Activated T-helper 1 cell treated with anti-CD3 and anti-CD28 coated beads, Interleukin-2, amount 50 U/mL, for 16 hours (primary cell): ENCODE measurements at places on chromosomes 4 and X.

DNA sequence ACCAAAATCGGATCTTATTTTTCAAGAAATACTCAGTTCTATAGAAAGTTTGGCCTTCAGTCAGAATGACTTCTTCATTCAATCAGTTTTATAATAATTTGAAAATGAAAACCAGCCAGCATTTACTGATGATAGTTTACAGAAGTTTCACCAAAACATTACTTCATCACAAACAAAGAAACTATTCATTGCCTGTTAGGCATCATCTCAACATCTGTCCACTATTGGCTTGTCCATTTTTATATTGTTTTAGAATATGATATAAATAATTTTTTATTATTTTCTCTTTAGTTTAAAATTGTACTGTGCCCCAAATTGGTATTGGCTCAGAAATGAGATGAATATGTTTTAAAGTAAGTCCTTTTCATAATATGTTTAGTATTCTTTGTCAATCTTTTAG lies 38.4 kb downstream of the FAT4 start:
- no peak for DNase-seq

- DNase-seq = no peak
Measured at GRCh38 chr4:159966746-159967145, 863.9 kb downstream of the RAPGEF2 start.

DNA sequence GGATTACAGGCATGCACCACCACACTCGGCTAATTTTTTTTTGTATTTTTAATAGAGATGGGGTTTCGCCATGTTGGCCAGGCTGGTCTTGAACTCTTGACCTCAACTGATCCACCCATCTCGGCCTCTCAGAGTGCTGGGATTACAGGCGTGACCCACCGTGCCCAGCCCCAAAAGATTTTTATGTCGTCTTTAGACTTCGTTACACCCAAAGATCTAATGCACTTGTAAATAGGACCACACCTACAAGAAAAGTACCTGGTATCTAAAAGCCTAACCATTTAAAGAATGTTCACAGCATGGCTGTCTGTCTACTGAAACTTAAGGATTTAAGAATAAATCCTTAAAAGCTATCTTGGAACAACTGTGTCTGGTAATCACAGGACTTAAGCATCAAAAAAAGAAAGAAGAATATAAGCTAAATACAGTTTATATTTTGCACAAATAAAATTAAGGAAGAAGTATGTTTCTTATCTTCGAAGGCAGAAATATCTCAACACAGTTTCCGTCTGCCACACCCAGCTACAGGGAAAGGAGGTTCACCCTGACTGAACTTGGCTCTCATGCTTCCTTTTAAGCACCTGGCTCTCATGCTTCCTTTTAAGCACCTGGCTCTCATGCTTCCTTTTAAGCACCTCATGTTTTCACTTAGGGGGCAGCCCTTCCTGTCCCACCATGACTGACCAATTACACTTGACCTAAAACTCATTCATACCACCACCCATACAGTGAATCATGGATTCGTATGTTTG lies 92.0 kb upstream of the STS start:
- no peak for DNase-seq

DNA sequence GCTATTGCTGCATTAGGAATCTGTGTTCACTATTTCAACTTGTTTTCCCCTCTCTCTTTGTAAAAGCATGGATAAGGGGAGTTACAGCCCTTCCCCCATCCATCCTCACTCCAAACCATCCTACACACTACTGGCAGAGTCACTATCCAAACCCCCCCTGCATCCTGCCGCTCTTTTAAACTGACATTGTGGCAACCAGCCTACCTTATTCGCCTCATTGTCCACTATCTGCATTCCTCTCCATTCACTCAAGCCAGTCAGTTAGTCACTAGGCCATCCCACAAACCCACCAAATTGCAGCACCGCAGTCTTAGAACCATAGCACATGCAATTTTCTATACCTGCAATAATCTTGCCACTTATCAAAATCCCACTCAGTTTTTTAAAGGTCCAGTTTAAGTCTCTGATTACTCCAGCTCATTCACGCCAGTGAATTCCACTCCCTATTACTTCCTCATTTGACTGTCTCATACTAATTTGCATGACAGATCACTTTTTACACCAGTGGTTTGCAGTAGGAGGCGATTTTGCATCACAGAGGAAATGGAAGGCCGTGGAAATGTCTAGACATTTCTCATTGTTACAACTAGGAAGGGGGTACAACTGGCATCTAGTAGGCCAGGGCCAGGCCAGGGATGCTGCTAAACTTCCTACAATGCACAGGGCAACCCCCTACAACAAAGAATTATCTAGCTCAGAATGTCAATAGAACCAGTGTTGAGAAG lies 181.8 kb downstream of the HS6ST2 start:
- no peak for DNase-seq

- no peak for DNase-seq
Measured at GRCh38 chr4:82787342-82787741, 11.3 kb downstream of the SCD5 start.

DNA sequence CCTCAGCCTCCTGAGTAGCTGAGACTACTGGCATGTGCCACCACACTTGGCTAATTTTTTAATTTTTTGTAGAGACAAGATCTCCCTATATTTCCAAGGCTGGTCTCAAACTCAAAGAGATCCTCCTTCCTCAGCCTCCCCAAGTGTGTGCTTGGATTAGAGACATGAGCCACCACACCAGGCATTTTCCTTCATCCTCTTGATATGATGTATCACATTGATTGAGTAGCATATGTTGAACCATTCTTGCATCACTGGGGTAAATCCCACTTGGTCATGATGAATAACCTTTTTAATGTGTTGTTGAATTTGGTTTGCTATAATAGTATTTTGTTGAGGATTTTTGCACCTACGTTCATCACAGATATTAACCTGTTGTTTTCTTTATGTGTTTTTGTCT lies 24.2 kb upstream of the PPM1K start:
- no peak for DNase-seq

- no peak for DNase-seq
Measured at GRCh38 chr4:31366041-31366440, 645.9 kb downstream of the PCDH7 start.

DNA sequence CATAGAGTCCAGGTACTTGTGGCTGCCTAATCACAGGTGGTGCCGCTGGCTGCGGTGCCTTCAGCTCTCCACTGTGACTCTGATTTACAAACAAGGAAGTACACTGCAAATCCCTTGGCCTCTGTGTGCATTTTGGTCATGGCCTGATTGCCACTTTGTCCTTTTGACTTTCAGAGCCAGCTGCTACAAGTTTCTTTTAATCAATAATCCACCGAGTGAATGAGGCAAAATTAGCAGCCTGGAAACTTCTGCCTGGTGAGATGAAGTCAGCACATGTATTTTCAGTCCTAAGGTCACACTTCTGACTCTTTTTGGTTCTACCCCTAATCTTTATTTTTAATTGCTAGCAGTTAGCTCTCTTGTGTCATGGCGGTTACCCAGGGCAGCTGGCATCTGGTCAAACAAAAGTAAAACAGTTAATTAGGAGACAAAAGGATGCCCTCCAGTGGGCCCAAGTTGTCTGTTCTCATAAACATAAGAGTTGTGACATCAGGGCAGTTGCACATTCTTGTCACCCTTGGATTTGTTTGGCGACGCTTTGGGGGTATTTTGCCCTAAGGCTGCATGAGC lies 62.3 kb upstream of the LNX1 start:
- DNase-seq = no peak

- no peak for DNase-seq
Measured at GRCh38 chrX:39158801-39159657, 357.8 kb downstream of the MID1IP1 start.

DNA sequence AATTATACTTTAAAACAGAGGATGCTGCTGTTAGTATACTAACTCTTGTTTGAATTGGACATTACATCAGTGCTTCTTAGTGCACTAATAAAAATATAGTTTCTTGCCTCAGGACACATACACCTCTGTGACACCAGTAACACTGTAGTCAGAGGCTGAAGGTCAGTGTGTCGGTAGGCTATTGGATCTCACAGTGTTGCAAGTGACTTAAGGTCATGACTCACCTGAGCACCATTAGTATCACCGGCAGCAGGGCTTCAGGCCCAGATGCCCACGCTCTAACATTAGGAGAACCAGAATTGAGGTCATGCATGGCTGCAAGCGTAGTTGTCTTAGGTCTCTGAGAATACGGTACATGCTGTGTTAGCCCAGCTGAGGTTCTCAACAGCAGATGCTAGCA lies 15.2 kb downstream of the ETDC start:
- DNase-seq = no peak

- no peak for DNase-seq
Measured at GRCh38 chrX:48604701-48605100, 7.4 kb downstream of the WDR13 start.

- DNase-seq = no peak
Measured at GRCh38 chrX:40864972-40865371, 129.6 kb upstream of the MED14 start.

DNA sequence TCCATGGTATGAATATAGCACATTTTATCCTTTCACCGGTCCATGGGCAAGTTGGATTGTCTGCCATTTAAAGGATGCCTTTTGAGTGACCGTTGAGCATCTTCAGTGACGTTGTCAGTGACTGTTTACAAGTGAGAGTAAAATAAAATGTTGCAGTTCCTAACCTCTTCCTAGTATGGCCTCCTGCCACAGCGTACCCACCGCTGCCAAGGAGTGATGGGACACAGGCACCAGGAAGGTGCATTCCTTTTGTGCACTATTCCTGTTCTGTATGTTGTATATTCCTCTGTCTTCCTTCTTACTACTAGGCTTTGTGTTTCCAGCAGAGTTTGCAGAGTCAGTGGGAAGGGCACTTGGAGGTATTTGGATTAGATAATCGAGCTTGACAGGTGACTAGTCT lies 61.5 kb downstream of the SNX25 start:
- DNase-seq = no peak

- DNase-seq = no peak
Measured at GRCh38 chr4:89356086-89356485, 48.5 kb upstream of the GPRIN3 start.

DNA sequence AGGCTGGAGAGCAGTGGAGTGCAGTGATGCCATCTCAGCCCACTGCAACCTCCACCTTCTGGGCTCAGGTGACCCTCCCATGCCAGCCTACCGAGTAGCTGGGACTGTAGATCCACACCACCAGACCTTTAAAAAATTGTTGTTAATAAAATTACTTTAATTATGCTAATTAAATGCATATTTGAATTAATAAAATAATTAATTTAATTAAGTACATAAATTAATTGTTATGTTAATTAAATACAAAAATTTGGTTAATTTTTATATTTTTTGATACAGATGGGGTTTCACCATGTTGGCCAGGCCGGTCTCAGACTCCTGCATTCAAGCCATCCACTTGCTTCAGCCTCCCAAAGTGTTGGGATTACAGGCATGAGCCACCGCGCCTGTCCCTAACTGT lies 12.6 kb upstream of the RAPGEF2 start:
- DNase-seq = no peak

- no peak for DNase-seq
Measured at GRCh38 chr4:61274286-61274685, 74.2 kb downstream of the ADGRL3 start.

DNA sequence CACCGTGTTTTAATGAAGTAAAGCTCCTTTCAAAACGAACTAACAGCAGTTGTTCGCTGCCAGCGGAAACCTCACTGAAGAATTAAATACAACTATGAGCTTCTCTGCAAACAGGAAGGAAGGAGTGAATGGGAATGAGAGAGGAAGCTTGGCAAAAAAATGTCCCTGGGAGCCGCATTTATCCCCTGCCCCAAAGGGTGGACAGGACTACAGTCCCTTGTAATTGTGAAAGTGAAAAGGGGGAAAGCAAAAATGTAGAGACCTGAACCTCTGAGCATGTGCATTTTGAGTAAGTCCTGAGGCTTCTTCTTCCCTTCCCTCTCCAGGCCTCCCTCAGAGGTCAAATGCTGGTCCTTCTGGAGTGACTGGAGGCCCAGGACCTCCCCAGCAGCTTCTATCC lies 53.8 kb upstream of the BMP2K start:
- no peak for DNase-seq

DNA sequence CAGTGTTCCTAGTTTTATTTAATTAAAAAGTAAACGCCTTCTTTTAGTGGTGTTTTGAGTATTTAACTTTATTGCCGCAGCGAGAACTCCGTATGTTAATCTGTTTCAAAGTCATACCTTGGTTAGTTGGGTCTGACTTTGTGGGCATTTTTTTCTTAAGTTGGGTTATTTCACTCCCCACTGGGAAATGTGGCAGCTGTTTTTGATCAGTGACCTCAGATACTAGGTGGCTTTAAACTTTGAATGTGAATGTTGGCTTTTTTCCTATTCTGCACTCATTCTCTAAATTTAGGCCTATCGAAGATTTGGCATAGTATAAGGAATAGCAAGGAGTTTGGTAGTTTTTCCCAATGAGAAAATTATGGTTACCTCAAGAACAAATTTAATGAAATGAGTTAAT lies 85.9 kb downstream of the FIP1L1 start:
- DNase-seq = no peak

DNA sequence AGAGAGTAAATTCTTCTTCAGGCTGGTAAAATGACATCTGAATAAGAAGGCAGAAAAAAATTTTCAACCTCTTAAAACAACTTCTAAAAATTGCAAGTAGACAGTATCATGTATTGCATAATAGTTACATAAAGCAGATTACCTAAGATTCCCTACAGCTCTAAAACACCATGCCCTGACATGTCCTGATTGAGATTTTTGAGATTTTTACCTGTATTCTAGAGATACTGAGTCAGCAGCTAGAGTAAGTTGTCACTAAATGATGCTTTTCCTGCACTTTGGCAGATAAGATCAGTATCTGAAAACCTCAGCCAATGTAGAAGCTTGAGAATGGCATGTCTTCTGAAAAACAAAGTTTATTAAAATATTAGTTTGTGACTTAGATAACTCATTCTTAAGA lies 713.6 kb downstream of the CCSER1 start:
- DNase-seq = no peak

- no peak for DNase-seq
Measured at GRCh38 chrX:110795645-110796406, at the start of gene CHRDL1. CHRDL1 (minus strand) TSS chrX:110795817; CDS start chrX:110792181, 3,636 bp downstream.
